Foreskin fibroblast (primary cell): ENCODE measurements at places on chromosomes 11 and 22.

DNA sequence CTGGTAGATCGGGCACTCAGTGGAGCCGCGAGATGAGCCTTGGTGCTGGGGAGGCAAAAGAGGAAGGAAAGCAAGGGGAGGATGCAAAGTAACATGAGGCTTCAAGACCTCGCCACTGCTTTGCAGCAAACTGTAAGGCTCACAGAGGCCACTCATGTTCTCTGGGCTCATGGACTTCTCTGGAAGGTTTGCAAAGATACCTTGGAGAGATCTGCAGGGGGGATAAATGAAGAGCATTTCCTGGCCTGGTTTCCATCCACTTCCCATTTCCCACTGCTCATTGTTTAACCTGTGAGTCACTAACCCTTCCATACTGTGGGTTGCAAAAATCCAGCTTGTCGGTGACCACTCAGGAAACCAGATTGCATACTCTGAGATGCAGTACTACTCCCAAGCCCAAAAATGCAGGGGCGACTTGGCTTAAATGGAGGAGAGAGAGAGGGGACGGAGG, 38.5 kb downstream of the OSBP2 start:
- DNase-seq = peak; percentile 65

DNA sequence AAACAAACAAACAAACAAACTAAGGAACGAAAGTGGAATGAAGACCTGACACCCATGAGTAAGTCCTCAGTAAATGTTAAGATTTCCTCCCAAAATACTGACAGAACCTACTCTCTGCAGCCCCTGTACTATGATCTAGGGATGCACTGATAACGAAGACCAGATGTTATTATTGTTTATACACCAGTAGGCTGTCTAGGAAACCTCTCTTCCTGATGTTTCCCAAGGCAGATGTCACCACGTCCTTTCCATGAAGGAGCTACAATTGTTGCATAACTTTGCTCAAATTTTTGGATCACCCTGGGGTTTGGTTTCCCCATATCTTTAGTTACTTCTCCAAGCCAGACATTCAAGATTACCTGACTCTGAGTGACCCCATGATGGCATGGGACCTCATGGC, 340.7 kb downstream of the MIAT start:
- DNase-seq = no peak

- no peak for DNase-seq
Measured at GRCh38 chr22:45885171-45885840, 91.7 kb downstream of the WNT7B start.

- DNase-seq = no peak
Measured at GRCh38 chr11:128839081-128839480, 28.0 kb downstream of the KCNJ1 start.
